Stromal cell of bone marrow (primary cell): ENCODE measurements at places on chromosomes 3 and 15.

- no peak for DNase-seq
Observed at GRCh38 chr15:64274341-64274950, 81.5 kb downstream of the CSNK1G1 start.

DNA sequence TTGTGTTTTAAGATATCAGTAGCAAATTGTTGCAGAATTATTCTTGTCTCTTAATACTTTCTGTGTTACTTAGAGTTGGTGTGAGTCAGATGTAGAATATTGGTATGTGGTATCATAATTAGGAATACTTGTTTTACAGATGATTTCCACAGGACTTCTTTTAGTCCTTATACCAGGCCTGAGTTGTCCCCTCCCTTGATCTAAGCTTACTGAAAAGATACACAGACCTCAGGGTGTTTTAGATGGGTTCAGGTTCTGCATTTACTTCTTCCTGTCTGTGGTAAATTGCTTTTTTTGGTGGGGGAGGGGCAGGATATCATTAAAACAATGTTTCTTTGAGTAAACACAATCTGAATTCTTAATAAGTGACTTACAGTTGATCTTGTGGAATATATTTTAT, 14.2 kb downstream of the DZIP3 start:
- no peak for DNase-seq

- DNase-seq, result peak; percentile 11
Observed at GRCh38 chr3:16697443-16698147, 92.4 kb upstream of the DAZL start.

- no peak for DNase-seq
Observed at GRCh38 chr3:171871392-171872274, 28.5 kb downstream of the TMEM212 start.

GRCh38 chr15:26260517-26261133, 397.5 kb upstream of the ATP10A start:
- peak; percentile 2 for DNase-seq

- DNase-seq, result peak; percentile 58
Observed at GRCh38 chr15:59662260-59662659, 4.9 kb upstream of the GTF2A2 start.

- no peak for DNase-seq
Observed at GRCh38 chr3:196569003-196569516, 600 bp downstream of the FBXO45 start.

DNA sequence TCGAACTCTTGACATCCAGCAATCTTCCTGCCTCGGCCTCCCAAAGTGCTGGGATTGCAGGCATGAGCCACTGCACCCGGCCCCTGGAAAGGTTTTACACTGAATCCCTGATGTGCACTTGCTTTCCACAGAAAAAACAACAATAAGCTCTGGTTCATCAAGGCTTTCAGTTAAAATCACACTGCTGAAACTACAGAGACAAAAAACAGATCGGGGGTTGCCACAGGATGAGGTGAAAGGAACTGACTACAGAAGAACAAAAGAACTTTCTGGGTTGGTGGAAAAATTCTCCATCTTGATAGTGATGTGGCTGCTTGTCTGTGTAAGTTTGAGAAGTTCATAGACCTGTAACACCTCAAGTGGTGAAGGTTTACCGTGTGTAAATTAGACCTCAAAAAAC, 2.9 kb downstream of the RAB43 start:
- no peak for DNase-seq

DNA sequence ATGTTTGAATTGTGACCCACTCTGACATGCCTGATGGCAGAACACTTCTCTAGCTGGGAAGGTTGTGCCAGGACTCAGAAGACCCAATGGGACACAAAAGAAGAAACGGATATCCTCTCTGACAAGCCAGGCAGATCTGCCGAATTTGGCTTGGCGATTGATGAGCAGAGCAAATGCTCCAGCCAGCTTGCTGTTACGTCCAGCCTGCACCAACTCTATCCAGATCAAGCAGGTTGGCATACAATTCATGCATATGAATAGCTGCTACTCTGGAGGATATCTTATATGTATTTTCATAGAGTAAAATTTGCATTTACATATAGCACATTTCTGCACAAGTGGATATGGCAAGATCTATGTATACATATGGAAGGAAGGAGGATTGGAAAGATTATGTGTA, 102.8 kb downstream of the PEX5L start:
- no peak for DNase-seq
